ENCODE measurements at places on chromosomes 3 and 15. TPM values are rescaled to one million over a fixed set of nuclear protein-coding genes. Genes with fewer than 3 reads are reported as not detected.

- no peak for DNase-seq
Measured at GRCh38 chr3:189512039-189512438, 119.2 kb upstream of the TP63 start.

NANOGP8 gene
- not detected for total RNA-seq

EPHA3 gene
- 1.9 TPM for total RNA-seq

KCNAB1 gene
- 2.4 TPM for total RNA-seq

NFKBIZ gene
- total RNA-seq, result 15.9 TPM
